ENCODE measurements at places on chromosomes 3 and 15. TPM values are rescaled to one million over a fixed set of nuclear protein-coding genes. Genes with fewer than 3 reads are reported as not detected.
A peak's percentile ranks its signal among the peaks of the same experiment; 100 is the strongest.

Gene RBPMS2
- total RNA-seq = 134 TPM

- no peaks in the 10 kb centered on the region for H3K4me1 ChIP-seq
- H3K27me3 ChIP-seq = no peaks in the 10 kb centered on the region
- no peak overlapping the region for H3K4me3 ChIP-seq
- H3K36me3 ChIP-seq = no peaks in the 10 kb centered on the region
- no peak for DNase-seq
These were observed 186.2 kb upstream of the RASGRP1 start for GRCh38 chr15:38750786-38751185.

Gene OSTN
- total RNA-seq = not detected

Gene APEH
- total RNA-seq = 188 TPM

DNA sequence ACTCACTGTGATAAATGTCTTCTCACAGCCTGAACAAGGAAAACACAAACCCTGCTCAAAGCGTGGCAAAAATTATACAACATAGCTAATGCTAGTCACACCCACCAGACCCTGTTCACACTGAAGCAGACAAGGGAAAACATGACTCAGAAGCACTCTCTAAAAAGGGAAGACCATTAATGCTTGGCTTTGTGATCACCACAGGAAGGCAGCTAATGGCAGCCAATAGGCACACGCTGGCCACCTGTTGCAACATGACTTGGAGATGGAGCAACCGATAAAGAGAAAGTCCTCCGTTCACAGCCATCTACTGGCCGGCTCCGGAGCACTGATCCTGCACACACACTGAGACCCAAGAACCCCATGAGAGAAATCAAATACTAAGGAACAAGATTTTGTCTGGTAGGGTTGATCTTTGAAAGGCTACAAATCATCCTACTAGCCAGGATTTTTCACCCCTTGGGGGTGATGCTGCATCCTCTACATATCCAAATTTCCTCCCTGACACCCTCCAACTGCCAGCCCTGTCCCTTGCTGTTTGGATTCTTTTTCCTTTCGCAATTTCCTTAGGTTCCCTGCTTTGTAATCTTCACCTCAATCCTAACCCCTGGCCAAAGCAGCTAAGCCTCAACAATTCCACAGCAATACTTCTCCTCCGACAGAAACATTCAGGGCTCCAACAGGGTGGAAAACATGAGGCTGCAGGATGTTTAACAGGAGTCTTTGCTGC is 3.2 kb downstream of the ZXDC start:
- no peak overlapping the region for H3K27ac ChIP-seq
- H3K4me3 ChIP-seq = peak overlapping the region; percentile 87
- H3K36me3 ChIP-seq = peaks cover 47% of the 10 kb centered on the region
- DNase-seq = no peak
- peaks cover 5% of the 10 kb centered on the region for H3K4me1 ChIP-seq
- no peaks in the 10 kb centered on the region for H3K27me3 ChIP-seq

DNA sequence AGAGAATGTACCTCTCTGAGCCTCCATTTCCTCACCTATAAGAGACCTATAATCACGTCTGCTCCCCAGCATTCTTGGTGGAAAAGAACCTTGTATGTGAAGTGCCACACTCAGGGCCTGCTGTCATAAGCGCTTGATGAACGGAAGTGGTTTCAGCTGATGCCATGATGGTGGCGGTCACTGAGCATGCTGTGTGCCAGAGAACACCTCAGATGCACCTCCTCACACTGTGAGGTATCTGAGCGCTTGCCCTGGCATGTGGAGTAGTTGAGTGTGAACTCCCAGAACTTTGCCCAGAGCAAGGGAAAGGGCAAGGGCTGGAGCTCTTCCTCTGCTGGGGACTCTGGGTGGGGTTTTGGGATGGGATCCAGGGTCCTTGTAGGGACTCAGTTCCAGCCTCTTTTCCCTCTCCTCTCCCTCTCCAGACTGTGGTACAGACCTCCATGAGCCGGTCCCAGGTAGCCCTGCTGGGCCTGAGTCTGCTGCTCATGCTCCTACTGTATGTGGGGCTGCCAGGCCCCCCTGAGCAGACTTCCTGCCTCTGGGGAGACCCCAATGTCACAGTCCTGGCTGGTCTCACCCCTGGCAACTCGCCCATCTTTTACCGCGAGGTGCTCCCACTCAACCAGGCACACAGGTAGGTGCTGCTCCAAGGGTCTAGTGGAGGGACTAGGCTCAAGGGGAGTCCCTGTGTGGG is 2.7 kb downstream of the ABHD14A start:
- H3K27ac ChIP-seq = no peak overlapping the region
- H3K36me3 ChIP-seq = no peaks in the 10 kb centered on the region
- peaks cover 3% of the 10 kb centered on the region for H3K4me1 ChIP-seq
- no peak overlapping the region for H3K4me3 ChIP-seq

GRCh38 chr3:57331078-57331610 is 38.7 kb upstream of the ASB14 start:
- H3K36me3 ChIP-seq = no peaks in the 10 kb centered on the region
- no peaks in the 10 kb centered on the region for H3K27me3 ChIP-seq
- no peak overlapping the region for H3K27ac ChIP-seq
- H3K4me1 ChIP-seq = no peaks in the 10 kb centered on the region
- DNase-seq = no peak

Gene ZDHHC23
- total RNA-seq = 16.2 TPM

Gene GANC
- total RNA-seq = 12.6 TPM

DNA sequence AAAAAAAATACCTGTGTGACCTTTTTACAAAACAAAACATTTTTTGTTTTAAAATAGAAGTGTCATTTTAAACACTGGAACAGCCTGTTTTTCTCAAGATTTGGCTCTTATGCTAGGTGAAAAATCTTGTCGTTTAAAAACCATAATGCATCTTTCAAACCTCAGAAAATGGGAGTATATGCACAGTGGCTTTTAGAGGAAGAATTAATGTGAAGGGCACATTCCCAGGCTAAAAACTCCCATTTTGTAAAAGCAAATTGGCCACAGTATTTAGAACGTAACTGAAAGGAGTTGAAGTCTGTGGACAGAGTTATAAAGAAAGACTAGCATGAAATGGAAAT is 190.0 kb downstream of the OSBPL10 start:
- no peaks in the 10 kb centered on the region for H3K36me3 ChIP-seq
- no peak overlapping the region for H3K4me3 ChIP-seq
- H3K27ac ChIP-seq = no peak overlapping the region
- no peaks in the 10 kb centered on the region for H3K27me3 ChIP-seq

- no peak for DNase-seq
- H3K36me3 ChIP-seq = peaks cover 12% of the 10 kb centered on the region
- no peak overlapping the region for H3K27ac ChIP-seq
- no peaks in the 10 kb centered on the region for H3K4me1 ChIP-seq
- no peak overlapping the region for H3K4me3 ChIP-seq
These were observed 58.1 kb downstream of the NGLY1 start for GRCh38 chr3:25724948-25725645.

Gene PFKFB4
- 12.6 TPM for total RNA-seq

DNA sequence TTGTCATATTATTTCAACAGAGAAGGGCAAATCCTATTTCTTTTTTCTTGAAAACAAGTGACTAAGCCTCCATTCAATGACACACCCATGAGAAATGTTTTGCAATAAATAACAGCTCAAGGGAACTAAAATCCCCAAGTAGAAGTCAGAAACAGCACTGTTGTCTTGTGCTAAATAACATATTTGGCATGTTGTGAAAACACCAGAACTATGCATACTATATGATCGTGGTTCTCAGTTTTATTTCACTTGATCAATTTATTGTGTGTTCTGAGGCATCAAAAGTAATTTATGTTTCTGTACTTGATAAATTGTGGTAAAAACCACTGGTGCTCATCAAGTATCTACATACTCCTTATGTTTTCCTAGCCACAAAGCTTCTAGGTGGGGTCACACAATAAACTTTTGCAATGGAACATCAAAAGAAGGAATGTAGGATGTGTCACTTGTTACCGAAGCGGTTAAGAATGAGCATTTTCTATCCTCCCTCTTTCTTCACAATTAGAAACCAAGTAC is 691.7 kb upstream of the CBLB start:
- H3K27me3 ChIP-seq = no peaks in the 10 kb centered on the region
- no peak overlapping the region for H3K4me3 ChIP-seq
- H3K4me1 ChIP-seq = no peaks in the 10 kb centered on the region
- H3K27ac ChIP-seq = no peak overlapping the region

- H3K27ac ChIP-seq = no peak overlapping the region
- no peaks in the 10 kb centered on the region for H3K36me3 ChIP-seq
- DNase-seq = peak; percentile 87
- peaks cover 36% of the 10 kb centered on the region for H3K27me3 ChIP-seq
- H3K4me3 ChIP-seq = peak overlapping the region; percentile 91
These were observed 318.6 kb downstream of the FGF12 start for GRCh38 chr3:192408647-192409200.

Gene FRMD5
- 8.2 TPM for total RNA-seq

DNA sequence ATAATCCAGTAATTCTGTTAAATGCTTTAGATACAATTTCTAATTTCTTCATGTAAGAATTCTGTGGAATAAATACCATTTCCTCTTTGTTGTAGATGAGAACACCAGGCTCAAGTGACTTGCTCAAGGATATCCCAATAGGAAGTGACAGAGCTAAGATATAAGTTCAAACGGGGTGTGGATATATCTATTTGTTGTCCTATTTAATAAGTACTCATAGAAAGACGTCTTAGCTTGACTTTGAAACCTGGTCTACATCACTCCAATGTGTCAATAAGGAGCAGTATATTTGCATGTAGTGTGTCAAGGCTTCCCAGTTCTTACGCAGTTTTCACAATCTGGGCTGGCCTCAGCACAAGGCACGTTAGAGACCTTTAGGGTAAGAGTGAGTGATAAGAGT is 4.7 kb upstream of the GCSAM start:
- H3K4me3 ChIP-seq = no peak overlapping the region
- H3K4me1 ChIP-seq = peaks cover 5% of the 10 kb centered on the region
- H3K36me3 ChIP-seq = no peaks in the 10 kb centered on the region
- no peak overlapping the region for H3K27ac ChIP-seq
- no peaks in the 10 kb centered on the region for H3K27me3 ChIP-seq

Gene BDH1
- 33.3 TPM for total RNA-seq

Gene GPR156
- total RNA-seq = 1.2 TPM

Gene PTH1R
- total RNA-seq = 3.7 TPM

- H3K4me3 ChIP-seq = no peak overlapping the region
- H3K36me3 ChIP-seq = no peaks in the 10 kb centered on the region
- H3K27ac ChIP-seq = no peak overlapping the region
- DNase-seq = no peak
- no peaks in the 10 kb centered on the region for H3K4me1 ChIP-seq
These were observed 189.3 kb downstream of the ADAMTS17 start for GRCh38 chr15:100152463-100152862.

Gene ARF4
- 177 TPM for total RNA-seq

- peaks cover 14% of the 10 kb centered on the region for H3K36me3 ChIP-seq
- no peak for DNase-seq
- H3K4me1 ChIP-seq = no peaks in the 10 kb centered on the region
- no peak overlapping the region for H3K27ac ChIP-seq
- H3K4me3 ChIP-seq = no peak overlapping the region
- H3K27me3 ChIP-seq = no peaks in the 10 kb centered on the region
These were observed 11.8 kb downstream of the TOP2B start for GRCh38 chr3:25652921-25653320.

DNA sequence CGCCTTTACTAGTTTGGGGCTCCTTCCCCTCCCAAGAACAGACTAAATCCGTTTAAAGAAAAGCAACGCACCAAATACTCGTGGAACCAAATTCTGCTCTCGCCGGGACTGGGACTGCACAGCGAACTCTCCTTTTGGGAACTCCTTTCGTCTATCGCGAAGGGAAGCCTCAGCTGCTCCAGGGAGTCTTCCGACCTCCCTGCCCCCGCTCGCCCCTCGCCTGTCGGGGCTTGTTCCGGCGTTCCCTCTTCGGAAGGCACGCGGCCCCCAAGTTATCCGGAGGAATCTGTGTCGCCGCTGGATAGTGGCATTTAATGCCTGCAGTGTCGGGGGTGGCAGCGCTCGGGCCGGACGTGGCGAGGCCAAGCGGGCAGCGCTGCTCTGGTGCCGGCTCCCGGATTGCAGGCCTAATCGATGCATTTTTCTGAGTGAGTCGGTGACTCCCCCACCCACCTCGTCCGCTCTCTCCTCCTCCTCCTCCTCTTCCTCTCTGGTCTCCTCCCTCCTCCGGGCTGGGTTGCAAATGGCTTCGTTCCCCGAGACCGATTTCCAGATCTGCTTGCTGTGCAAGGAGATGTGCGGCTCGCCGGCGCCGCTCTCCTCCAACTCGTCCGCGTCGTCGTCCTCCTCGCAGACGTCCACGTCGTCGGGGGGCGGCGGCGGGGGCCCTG is at the start of gene TRIM71:
Gene TRIM71 (plus strand): TSS at position 440 of the 671 bp plus-strand sequence. CDS start 84 bp downstream, at position 524.
- H3K36me3 ChIP-seq = peaks cover 6% of the 10 kb centered on the region
- DNase-seq = peak; percentile 70
- H3K4me3 ChIP-seq = peak within 1 kb of the TSS; percentile 91
- H3K27me3 ChIP-seq = no peaks in the 10 kb centered on the region

- no peak for DNase-seq
- no peaks in the 10 kb centered on the region for H3K27me3 ChIP-seq
- no peaks in the 10 kb centered on the region for H3K36me3 ChIP-seq
- H3K4me1 ChIP-seq = no peaks in the 10 kb centered on the region
- no peak overlapping the region for H3K4me3 ChIP-seq
- H3K27ac ChIP-seq = no peak overlapping the region
These were observed 172.0 kb upstream of the TP63 start for GRCh38 chr3:189459231-189459630.

DNA sequence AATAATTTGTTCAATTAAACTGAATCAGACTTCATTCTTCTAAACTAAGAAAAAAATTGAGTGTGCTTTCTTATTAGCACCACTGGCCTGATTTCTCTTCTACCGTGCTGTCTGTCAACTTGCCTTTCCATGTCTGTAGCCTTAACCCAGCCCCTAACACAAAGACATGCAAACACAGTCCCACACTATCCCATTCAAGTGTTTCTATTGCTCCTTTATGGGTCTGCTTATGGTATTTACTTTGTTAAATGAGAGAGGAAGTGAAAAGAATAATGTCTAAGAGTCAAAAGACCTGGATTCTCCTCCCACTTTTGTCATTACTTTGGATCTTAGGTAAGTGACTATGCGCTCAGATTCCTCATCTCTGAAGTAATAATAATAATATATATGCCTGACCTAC is 55.3 kb downstream of the GTF2E1 start:
- H3K36me3 ChIP-seq = no peaks in the 10 kb centered on the region
- H3K27me3 ChIP-seq = no peaks in the 10 kb centered on the region
- no peak overlapping the region for H3K27ac ChIP-seq
- no peak for DNase-seq
- no peaks in the 10 kb centered on the region for H3K4me1 ChIP-seq
- H3K4me3 ChIP-seq = no peak overlapping the region

Gene SMCO1
- not detected for total RNA-seq

GRCh38 chr3:141261472-141262307 is 30.1 kb downstream of the PXYLP1 start:
- H3K4me3 ChIP-seq = no peak overlapping the region
- H3K27ac ChIP-seq = no peak overlapping the region
- H3K4me1 ChIP-seq = no peaks in the 10 kb centered on the region
- H3K36me3 ChIP-seq = peaks cover 26% of the 10 kb centered on the region
- DNase-seq = no peak

DNA sequence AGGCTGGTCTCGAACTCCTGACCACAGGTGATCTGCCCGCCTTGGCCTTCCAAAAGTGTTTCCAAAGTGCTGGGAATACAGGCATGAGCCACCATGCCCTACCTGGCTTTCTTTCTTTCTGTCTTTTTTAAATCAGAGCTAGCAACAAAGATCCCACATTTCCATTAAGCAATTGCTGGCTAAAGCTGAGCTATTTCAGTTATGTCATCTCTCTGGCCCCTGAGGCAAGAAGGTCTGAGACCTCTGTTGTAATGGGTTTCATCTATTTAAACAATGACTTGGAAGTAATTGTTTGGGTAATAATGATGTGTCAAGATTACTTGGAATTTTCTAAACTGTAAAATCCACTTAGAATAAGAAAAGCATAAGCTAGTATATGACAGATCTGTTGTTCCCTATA is 30.2 kb upstream of the CRBN start:
- no peak overlapping the region for H3K27ac ChIP-seq
- H3K4me3 ChIP-seq = no peak overlapping the region
- H3K27me3 ChIP-seq = peaks cover 6% of the 10 kb centered on the region
- H3K4me1 ChIP-seq = no peaks in the 10 kb centered on the region
